Esophagus squamous epithelium (tissue), 5 donors: ENCODE measurements at places on chromosomes 11 and 22.

DNA sequence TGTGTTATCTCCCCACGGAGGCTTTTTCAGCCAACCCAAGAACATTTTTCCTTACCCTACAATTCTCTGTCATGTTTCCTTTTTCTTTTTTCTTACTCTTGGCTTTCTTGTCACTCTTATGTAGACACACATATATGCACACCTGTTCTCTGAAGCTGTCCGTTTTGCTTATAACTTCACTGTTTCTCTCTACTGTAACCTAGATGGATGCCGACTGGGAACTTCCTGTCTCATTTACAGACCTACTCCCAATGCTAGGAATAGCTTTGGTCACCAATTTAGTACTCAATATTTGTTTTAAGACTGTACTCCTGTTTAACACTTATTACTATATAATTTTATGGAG lies 9.9 kb upstream of the CASP12 start:
- no peak for DNase-seq

DNA sequence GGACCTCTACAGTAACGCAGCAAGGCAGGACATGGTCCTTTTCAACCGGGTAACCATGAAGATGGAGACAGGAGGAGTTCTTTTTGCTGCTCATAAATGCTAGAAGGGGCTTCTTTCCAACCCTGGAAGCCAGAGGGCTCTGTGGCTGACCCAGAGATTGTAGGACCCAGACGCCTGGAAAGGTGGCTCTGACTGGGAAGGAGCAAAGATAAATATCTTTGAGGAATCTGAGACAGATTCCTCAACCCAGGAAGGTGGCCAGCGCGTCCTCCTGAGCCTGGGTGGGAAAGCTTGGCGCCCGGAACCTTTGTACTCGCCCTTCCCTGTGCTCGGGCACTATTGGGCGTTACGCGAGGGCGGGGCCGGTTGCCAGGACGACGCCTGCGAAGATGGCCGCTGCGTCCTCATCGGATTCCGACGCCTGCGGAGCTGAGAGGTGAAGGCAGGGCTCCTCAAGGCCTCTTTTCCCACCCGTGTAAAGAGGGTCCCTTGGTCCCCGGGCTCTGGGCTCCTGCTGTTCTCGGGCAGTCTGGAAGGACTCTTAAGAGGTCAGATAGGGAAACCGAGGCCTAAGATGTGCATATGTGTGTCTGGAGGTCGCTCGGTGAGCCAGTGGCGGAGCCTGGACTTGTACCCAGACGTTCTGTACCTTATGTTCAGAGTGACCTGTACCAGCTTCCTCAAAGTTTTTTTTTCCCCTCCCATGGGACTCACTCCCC lies at the start of gene BBS1:
BBS1 (plus strand) TSS at position 365 of the 719 bp plus-strand sequence; CDS start at position 390, 25 bp downstream.
- DNase-seq: peak; percentile 13

DNA sequence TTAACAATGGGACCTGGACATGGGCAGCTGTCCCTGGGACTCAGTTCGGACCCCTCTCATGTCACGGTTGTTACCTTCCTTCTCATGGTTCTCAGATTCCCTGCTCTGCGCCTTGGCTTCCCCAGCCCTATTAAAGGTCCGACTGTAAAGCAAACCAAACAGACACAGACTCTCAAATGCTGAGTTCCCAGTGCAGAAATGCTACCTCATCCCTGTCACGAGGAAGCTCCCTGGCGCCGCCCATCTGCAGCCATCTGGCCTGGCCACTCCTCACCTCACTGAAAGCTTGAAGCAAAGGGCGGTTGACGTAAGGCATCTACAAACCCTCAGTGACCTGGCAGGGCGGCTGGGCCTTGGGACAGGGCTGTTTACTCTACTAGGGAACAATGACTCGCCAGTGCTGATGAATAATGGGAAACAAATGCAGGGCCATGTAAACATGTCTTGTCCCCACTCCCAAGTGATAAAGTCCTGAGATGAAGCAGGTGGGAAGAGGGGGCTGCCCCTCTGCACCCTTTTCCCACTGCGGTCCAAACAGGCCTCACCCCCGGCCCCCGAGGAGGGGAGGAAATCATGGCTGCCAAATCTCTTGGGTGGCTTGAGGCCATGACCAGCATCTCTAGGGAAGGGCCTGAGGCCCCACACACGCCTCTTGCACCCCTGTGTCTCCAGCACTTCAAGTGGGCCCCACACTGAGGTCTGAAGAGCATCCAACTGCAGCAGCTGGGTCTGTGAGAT lies 49.3 kb downstream of the SCUBE1 start:
- no peak for DNase-seq

DNA sequence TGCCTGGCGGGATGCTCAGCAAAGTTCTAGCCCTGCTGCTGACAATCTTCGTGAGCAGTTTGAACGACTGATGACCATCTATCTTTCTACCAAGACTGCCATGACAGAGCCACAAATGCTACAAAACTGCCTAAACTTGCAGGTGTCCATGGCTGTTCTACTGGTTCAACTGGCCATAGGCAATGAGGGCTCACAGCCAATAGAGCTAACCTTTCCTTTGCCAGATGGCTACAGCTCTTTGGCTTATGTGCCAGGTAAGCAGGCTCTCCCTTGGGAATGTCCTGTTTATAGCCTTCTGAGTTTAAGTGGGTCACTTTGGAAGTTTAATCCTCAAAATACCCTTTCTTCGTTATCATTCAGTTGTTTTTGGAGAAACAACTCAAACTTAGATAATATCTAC lies 20.1 kb downstream of the UBE4A start:
- no peak for DNase-seq

DNA sequence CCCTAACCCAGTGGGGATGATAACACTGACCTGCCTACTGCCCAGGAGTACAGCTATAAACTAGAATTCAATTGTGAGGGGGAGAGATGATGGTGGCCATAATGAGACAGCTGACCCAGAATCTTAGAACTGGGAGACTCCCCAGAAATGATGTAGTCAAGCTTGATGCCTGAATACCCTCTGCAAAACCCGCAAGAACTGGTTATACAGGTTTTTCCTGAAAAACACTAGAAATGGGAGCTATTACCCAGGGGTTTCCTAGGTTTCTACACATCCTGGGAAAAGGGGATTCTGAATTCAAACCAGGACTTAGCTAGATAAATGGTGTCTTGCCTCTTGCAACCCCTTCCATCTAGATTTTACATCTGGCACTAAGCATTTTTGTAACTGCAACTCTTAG lies 113.8 kb upstream of the NARS2 start:
- DNase-seq: no peak

DNA sequence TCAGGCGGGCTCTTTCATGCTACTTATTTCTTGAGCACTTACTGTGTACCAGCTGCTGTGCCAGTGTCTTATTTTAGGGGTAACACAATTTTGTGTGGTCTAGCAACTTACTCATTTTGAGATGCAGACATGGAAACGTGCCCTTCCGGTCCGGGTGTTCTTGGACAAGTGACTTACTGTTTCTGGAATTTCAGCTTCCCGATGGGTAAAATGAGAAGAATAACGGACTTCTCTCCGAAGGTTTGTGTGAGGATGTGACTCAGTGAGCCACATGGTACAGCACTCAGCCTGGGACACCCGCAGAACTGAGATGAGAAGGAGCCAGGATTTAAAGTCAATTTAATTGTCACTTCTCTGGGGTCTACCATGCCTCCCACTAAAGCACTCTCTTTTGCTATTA lies 114.5 kb upstream of the SYT13 start:
- DNase-seq: no peak

DNA sequence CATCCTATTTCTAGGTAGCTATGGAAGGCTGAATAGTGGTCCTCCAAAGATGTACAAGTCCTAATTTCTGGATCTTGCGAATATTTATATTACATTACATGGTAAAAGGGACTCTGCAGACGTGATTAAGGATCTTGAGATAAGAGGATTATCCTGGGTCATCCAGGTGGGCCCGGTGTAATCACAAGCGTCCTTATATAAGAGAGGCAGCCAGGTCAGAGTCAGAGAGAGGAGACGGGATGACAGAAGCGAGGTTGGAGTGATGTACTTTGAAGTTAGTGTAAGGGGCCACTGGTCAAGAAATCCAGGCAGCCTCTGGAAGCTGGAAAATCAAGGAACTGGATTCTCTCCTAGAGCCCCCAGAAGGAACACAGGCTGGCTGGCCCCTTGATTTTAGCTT lies 70.1 kb upstream of the MYOD1 start:
- no peak for DNase-seq

GRCh38 chr11:120774591-120775386 lies 249.1 kb upstream of the TBCEL start:
- no peak for DNase-seq
